Ovary (tissue), 10 donors: ENCODE measurements at places on chromosomes 7 and 10.

GRCh38 chr10:68403701-68404100 lies 3.4 kb downstream of the RUFY2 start:
- H3K27me3 ChIP-seq: no peaks in the 10 kb centered on the region
- no peaks in the 10 kb centered on the region for H3K4me1 ChIP-seq
- no peak overlapping the region for H3K27ac ChIP-seq
- DNase-seq: no peak
- H3K36me3 ChIP-seq: no peaks in the 10 kb centered on the region

- H3K4me1 ChIP-seq: peaks cover 12% of the 10 kb centered on the region
- no peaks in the 10 kb centered on the region for H3K27me3 ChIP-seq
- no peak overlapping the region for H3K4me3 ChIP-seq
Measured at GRCh38 chr7:112225006-112225405, 18.5 kb downstream of the ZNF277 start.

- H3K4me1 ChIP-seq: no peaks in the 10 kb centered on the region
- no peak overlapping the region for H3K27ac ChIP-seq
- no peaks in the 10 kb centered on the region for H3K36me3 ChIP-seq
- H3K27me3 ChIP-seq: no peaks in the 10 kb centered on the region
- no peak overlapping the region for H3K4me3 ChIP-seq
Measured at GRCh38 chr10:30466445-30466844, 32.5 kb downstream of the MAP3K8 start.

DNA sequence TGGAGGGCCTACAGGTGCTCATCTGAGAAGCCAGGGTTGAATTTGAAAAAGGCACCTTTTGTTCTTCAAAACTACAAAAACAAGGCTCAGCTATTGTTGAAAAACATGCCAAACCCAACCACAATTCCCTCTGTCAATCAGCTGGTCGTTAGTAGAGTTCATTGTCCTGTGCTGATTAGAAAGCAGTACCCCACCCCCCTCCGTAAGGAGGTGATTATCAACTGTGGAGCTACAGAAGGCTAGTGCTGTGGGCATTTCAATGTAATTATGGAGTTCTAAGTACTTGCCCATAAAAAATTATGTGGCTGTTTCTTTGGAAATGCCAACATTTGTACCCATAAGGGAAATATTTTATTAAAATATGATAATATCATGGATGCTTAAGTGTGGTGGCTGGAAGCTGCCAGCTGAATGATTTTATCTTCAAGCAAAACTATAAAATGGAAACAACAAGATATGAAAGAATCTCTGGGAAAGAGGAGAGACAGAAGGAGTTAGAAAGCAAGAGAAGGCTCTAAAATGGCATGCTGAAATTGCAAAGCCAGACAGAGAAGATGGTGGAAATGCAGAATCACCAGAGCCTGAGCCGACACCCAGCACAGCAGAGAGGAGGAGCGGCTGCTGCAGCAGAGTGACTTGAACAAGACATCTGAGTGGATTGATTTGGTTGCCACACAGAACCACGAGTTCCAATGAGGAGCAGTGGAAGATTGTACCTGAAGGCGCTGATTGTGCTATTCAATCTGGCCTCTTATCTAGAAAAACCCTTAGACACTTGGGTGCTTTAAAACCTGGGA lies 179.5 kb upstream of the LRGUK start:
- no peaks in the 10 kb centered on the region for H3K27me3 ChIP-seq
- H3K36me3 ChIP-seq: no peaks in the 10 kb centered on the region
- no peaks in the 10 kb centered on the region for H3K4me1 ChIP-seq
- no peak for DNase-seq

DNA sequence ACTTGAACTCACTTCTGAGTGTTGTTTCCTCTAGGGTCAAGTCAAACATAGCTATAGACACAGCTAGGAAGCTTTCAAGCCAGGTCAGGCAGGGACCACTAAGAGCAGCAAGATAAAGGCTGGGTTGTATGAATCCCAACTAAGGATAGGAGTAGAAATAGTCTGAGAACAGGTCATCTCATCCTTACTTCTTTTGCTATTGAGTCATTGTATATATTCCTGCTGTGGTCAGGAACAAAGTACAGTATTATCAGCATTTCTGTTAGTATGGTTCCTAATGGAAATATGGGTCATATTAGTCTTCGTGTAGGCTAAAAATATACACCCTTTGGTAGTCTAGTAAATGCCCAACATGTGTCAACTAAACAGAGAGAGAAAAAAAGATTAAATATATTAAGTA lies 145.3 kb downstream of the BTAF1 start:
- no peak for DNase-seq
- no peaks in the 10 kb centered on the region for H3K27me3 ChIP-seq
- no peak overlapping the region for H3K4me3 ChIP-seq
- peaks cover 1% of the 10 kb centered on the region for H3K4me1 ChIP-seq
